A549 treated with Mapracorat at 1 μM for 4 hours (cell line): ENCODE measurements at places on chromosomes 11 and 22. TPM values are rescaled to one million over a fixed set of nuclear protein-coding genes. Genes with fewer than 3 reads are reported as not detected.

The CHRM1 gene
- total RNA-seq, result 0.06 to 0.21 TPM (median 0.10 TPM) in 5 replicates

The SLCO2B1 gene
- 2.9 to 3.9 TPM (median 3.5 TPM) in 5 replicates for total RNA-seq

The GLB1L2 gene
- 1.8 to 2.7 TPM (median 2.0 TPM) in 5 replicates for total RNA-seq

The CHRM4 gene
- total RNA-seq, result 0.30 to 0.70 TPM (median 0.44 TPM) in 5 replicates

The APOBEC3F gene
- 1.6 to 2.4 TPM (median 2.2 TPM) in 5 replicates for total RNA-seq

The OR6T1 gene
- not detected in 5 replicates for total RNA-seq

The TMEM191C gene
- 0.37 to 1.4 TPM (median 0.79 TPM) in 5 replicates for total RNA-seq

The SLC22A25 gene
- total RNA-seq, result not detected in 5 replicates

The SLC25A45 gene
- total RNA-seq, result 10.3 to 15.7 TPM (median 13.4 TPM) in 5 replicates

The HBD gene
- total RNA-seq, result not detected in 5 replicates

The NCAM1 gene
- 0.33 TPM in 1 of 5 replicates, not detected in the others for total RNA-seq

The TSKU gene
- 109 to 152 TPM (median 142 TPM) in 5 replicates for total RNA-seq

The IGF2 gene
- total RNA-seq, result 2.0 to 2.5 TPM (median 2.3 TPM) in 5 replicates

The CALCA gene
- total RNA-seq, result 0.12 TPM in 1 of 5 replicates, not detected in the others

The CFAP300 gene
- 5.4 to 7.2 TPM (median 6.1 TPM) in 5 replicates for total RNA-seq

The MS4A3 gene
- not detected in 5 replicates for total RNA-seq

The FDX1 gene
- total RNA-seq, result 16.3 to 18.2 TPM (median 16.7 TPM) in 5 replicates

The PRR5 gene
- 9.6 to 16.2 TPM (median 15.1 TPM) in 5 replicates for total RNA-seq

The SHANK2 gene
- total RNA-seq, result 5.5 to 8.8 TPM (median 6.9 TPM) in 5 replicates

The KCNJ1 gene
- total RNA-seq, result 0.06 TPM in 1 of 5 replicates, not detected in the others

The ARHGAP8 gene
- total RNA-seq, result 1.2 to 2.5 TPM (median 1.8 TPM) in 5 replicates

The ADAMTS8 gene
- total RNA-seq, result 0.86 to 1.4 TPM (median 1.1 TPM) in 5 replicates

The PGGHG gene
- 6.8 to 14.5 TPM (median 11.5 TPM) in 5 replicates for total RNA-seq

The MICAL2 gene
- 116 to 167 TPM (median 148 TPM) in 5 replicates for total RNA-seq

The LRRN4CL gene
- total RNA-seq, result 0.06 to 0.24 TPM (median 0.09 TPM) in 4 of 5 replicates, not detected in the other
